ENCODE measurements at places on chromosomes 7 and 10.
A peak's percentile ranks its signal among the peaks of the same experiment; 100 is the strongest.

DNA sequence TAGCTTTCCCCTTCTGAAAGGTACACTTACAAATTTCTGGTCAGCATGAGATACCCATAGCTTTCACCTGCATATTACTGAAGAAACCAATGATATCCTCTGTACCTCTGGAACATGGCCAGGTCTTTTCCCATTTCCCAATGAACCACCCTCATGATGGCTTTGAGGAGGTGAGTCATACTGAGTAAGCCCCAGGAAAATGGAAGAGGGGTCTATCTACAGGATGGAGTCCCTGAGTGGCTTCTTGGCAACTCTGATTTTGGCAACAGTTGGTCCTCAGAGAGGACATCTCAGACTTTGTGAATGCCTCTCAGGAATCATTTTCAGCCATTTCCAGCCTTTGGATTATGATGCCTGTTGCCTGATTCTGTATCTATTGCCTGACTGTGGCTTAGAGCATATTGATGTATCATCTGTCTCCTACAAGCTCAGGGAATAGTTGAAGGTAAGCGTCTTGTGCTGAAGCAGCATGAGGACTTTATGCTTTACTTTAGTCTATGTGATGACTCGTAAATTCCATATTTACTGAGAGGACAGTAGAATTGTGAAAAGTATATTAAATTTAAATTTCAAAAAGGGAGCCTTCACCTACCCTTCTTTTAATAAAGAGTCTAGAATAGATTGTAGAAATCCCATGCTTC, 84.7 kb upstream of the DKK1 start:
- no peak for DNase-seq

DNA sequence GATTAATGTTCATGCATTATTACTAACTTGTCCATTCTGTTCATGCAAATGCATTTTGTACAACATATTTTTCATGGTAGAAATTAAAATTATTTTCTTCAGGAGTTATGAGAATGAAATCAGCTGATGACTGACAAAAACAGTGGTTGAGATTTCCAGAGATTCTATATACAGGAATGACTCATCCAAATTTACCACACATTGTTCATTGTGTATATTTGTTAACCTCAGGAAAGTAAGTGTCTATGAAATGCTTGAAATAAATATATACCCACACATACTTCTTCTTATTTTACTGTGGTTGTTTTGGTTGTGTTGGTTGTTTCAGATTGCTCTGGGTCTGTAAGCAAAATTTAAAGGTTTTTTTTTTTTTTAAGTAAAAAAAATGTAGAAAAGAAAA, 108.1 kb upstream of the SP8 start:
- DNase-seq = no peak

- no peak for DNase-seq
These were observed 43.8 kb downstream of the EXOC6 start for GRCh38 chr10:92891885-92892690.

GRCh38 chr7:148545932-148546331, 44.6 kb upstream of the C7orf33 start:
- DNase-seq = no peak

DNA sequence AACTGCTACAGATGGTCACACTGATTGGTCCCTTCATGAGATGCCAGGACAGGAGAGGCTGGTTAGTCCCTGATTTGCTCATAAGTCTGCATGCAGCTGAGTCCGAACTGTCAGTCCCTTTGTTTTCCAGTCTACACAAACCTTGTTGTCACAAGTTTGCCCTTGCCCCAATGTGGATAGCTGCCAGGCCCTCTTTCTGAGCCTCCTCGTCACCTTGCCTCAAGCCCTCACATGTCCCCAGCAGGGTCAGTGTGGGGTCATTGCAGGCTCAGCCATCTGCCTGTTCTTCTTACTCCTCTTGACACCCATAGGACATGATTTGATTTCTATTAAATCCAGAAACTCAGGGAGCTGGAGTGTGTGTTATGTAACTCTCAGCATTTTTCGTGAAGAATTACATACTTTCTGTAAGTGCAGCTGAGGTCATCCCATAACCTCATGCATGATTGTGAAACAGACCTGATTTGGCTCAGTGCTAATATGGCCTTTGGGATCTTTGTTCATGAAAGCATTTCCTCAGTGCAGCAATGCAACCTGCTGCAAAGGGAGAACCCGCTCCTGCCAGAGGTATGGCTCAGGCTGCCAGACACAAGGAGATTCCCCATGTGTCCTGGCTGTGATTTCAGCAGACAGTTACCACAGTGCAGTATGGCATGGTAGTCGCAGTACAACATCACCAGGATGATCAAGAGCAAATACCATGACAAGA, 70.0 kb upstream of the ZMIZ2 start:
- DNase-seq = no peak

DNA sequence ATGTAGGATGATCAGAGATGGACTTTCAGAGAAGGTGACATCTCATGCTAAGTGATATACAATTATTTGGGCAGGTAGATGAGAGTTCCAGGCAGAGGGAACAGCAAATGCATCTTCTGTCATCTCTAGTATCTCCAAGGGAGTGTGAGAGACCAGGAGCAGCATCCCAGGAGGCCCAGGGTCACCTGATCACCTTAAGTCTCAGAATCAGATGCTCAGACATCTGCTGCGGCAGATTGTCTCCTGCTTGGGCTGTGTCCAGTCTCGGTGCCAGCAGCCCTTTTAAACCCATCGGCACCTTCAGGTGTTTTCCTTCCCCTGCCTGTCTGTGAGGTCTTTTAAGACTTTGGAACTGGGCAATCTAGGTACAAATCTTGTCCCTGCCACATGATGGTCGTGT, 690.6 kb downstream of the LRMDA start:
- DNase-seq = no peak

- DNase-seq = no peak
These were observed 2.4 kb downstream of the INPP5F start for GRCh38 chr10:119728172-119728800.

GRCh38 chr7:108026647-108027046, 23.7 kb upstream of the LAMB1 start:
- DNase-seq = no peak

GRCh38 chr10:24128066-24128730, 80.7 kb upstream of the KIAA1217 start:
- no peak for DNase-seq

DNA sequence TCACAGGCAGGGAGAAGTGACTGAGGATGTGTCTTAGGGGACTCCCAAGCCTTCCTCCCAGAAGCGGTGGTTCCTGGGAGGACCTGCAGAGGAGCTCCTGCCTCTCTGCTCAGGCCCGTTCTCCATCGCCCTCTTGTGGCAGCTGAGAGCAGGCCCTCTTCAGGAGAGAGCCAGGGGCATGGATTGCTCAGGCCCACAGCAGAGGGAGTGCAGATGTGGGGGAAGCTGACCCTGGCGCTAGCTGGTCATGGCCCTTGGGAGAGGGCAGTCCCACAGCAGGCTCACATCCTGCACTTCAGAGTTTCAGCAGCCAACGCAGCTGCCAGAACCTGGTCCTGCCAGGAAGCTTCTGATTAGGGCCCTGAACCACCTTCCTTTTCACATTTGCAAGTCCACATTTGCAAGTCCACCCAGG, 94.8 kb upstream of the TARP start:
- peak; percentile 73 for DNase-seq

- DNase-seq = no peak
These were observed 79.0 kb upstream of the LYZL1 start for GRCh38 chr10:29209830-29210229.

DNA sequence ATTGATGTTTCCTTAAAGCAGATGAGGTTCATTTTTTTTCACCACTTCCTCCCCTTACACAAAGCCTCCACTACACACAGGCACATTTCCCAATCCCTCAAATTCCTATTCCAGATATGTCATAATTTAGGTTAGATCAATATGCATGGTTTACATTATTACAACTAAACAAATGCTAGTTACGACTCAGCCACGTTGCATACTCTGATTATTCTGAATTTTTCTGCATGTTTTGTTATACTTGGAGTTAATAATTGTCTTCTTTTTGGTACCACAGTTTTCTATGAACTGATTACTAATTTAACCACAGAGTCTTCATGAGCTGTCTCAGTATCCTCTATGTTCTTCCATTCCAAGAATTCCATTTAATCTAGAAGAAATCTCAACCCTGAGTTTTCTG, 4.4 kb upstream of the BICC1 start:
- no peak for DNase-seq

- DNase-seq = no peak
These were observed 30.0 kb upstream of the SEM1 start for GRCh38 chr7:96739609-96740008.

DNA sequence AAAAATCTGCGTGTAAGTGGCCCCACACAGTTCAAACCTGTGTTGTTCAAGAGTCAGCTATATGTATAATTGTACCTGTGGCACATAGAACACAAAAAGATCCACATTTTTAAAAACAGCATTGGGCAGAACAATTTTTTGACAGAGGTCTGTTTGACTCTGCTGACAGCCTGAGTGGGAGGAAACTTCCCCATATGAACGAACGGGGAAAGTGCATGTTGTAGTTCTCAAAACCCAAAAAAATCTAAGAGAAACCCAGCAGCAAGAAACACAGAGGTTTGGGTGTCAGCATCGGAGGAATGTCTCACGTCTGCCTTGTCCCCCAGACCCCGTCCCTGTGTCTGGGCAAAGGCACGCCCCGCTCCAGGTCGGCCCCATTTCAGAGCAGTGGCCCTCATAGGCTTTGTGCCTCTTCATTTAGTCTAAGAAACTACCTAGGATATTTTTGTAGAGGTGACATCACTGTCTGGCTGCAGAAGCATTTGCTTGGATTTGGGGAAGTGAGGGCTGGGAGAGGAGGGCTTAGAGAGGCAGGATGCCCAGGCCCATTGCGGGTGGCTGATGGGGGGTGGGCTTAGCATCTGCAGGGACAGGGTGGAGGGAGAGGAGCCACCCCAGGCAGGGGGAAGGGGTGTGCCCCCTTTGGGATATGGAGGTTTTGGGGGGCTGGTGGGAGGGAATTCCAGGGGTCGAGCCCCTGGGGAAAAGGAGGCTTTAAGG, 11.0 kb downstream of the CUX1 start:
- no peak for DNase-seq

- DNase-seq = no peak
These were observed 5.5 kb upstream of the OPN1SW start for GRCh38 chr7:128781126-128781525.

DNA sequence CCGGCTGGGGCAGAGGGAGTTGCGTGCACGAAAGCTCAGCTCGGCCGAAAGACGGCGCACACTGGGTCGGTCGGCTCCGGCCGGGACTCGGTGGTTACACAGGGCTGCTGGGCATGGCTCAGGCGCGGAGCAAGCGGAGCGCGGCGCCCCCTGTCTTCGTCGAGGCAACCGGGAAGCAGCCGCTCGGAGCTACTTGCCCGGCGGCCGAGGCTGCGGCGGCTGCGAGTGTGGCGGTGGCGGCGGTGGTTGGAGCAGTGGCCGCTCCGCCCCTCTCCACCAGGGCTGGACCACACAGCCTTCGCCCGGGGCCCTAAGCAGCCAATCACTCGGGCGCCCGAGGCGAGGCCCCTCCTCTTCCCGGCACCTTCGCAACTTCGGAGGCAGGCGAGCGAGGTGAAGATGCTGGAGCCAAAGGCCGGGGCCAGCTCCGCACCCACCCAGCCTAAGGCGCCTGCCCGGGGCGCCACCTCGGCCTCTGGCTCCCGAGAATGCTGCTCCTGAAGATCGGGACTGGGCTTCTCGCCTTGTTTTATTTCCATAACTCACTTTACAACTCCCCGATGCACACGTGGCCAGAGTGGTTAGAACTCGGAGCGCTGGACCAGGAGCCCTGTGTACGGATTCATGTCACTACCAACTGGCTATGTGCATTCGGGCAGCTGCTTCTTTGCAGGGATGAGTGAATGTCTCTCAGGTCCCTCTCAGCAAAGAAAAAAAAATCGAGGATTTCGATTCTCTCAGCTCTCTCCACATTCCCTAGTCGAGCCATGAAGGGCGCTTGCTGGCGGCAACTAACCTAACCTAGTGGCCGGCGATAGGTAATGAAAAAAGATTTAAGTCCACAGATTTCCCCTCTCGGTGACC, at the start of gene TLL2:
TSS of gene TLL2 (minus strand) at position 229 of the 864 bp plus-strand sequence. CDS start 241 bp downstream, outside the sequence.
- DNase-seq = peak; percentile 69

- no peak for DNase-seq
These were observed 8.2 kb downstream of the CCDC7 start for GRCh38 chr10:32454148-32454547.

DNA sequence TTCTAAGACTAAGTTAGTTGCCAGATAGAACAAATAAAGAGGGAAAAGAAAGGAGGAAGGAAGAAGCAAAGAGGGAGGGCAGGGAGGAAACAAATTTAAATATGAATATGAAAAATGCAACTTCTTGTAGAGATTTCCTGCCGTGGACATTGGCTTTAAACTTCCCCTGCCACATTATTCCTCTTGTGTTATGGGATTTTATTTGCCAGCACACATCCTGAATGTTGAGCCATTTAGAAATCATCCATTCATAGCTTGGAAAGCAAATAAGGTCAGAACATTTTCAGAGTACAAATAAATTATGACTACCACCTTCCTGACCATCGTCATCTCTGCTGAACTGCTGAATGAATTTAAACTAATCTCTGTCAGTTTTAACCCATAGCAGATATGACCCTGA, 911.9 kb upstream of the LRRN3 start:
- DNase-seq = no peak

DNA sequence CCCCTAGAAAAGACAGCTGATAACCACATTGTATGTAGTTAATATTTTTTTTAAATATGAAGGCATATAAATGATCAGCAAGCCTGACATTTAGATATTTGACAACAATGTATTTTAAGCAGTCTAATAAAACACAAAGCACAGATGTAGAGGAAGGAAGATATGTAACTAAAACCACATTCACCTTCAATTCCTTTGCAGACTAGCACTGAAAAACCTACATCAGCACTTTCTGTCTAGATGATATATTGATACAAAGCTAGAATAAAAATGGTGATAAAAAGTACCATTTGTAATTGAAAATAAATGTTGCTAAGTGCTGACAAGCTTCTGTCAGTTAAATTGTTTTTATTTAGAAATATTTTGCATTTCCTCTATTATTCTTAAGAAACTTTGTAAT, 153.6 kb downstream of the IMMP2L start:
- DNase-seq = no peak

DNA sequence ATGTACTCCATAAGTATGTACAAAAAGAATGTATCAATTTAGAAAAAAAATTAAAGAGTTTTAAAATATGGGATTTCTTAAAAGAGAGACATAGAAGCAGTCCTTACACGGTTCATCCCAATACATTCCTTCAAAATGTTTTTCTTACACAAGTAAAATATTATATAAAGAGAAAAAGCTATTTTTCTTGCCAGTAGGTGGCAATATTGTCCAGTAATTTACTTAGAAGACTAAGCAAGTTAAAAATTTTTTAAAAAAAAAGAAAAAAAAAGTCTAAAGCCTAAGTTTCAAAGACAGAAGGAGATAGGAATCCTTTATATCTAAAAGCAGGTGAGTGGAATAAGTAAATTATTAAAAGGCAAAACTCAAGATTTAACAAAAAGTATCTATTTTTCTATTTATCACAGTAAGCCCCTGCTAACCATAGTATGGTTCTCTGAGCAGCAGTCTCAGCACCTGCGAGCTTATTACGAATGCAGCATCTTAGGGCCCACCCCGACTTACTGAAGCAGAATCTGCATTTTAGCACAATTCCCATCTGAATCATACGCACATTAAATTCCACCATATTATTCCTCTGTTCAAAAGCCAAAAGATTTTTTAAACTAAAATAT, 240.6 kb downstream of the DGKI start:
- no peak for DNase-seq

Measured in activated T-cell treated with anti-CD3 and anti-CD28 coated beads for 48 hours (primary cell).